ENCODE measurements at places on chromosomes 16 and 17.

- no peak for DNase-seq
These were observed 39.7 kb downstream of the ARHGAP17 start for GRCh38 chr16:24975428-24975889.

DNA sequence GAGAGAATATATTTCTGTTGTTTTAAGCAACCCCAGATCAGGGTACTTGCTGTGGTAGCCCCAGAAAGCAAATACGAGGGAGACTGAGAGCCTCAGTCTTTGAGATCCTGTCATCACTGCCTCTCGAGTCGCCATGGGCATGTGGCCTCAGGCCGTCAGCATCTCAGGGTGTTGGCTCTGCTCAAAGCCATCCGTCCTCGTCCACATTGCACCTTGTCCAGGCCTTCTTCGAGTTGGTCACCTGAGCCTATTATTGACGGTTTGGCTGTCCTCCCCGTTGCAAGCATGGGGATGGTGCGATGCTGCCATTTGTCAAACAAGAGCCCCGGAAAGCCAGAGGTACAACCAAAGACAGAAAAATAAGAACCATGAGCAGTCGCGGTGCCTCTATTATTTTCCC is 136.9 kb downstream of the IRF8 start:
- DNase-seq, result no peak

- no peak for DNase-seq
These were observed 29.9 kb downstream of the PLCG2 start for GRCh38 chr16:81808933-81809480.

DNA sequence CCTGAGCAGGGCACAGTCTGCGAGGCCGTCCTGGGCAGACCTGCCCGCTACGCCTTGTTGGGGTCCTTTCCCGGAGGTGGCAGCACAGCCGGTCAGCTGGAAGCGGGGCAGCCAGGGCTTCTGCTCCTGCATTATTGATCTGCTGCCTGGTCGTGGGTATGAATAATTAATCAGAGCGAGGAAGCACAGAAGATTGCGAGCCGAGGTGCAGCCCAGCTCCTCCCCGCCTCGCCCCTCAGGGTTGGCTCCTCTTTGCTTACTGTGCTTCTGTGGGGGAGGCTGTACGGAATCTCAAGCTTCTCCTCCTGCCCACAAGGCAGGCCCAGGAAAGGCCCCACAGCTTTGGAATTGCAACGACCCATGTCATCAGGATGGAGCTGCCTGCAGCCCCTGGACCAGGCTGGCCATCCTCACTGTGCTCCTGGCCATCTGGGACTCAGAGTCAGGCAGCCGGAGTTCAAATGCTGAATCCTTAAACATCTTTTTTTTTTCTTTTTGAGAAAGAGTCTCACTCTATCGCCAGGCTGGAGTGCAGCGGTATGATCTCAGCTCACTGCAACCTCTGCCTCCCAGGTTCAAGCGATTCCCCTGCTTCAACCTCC is 25.6 kb downstream of the TRARG1 start:
- no peak for DNase-seq

DNA sequence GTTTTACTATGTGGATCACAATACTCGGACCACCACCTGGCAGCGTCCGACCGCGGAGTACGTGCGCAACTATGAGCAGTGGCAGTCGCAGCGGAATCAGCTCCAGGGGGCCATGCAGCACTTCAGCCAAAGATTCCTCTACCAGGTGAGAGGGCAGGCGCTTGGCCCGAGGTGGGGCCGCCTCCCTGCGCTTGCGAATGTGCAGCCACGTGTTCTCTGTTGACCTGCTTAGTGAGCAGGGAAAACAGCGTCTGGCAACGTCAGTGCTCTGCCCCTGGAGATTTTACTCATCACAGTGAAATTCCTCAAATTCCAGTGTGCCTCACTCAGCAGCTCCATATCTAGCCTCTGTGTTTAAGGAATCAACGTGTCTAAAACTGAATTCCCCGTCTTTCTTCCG is 33.4 kb upstream of the CLEC18A start:
- peak; percentile 78 for DNase-seq

GRCh38 chr17:74211912-74212208 is 1.5 kb upstream of the TTYH2 start:
- DNase-seq, result no peak

DNA sequence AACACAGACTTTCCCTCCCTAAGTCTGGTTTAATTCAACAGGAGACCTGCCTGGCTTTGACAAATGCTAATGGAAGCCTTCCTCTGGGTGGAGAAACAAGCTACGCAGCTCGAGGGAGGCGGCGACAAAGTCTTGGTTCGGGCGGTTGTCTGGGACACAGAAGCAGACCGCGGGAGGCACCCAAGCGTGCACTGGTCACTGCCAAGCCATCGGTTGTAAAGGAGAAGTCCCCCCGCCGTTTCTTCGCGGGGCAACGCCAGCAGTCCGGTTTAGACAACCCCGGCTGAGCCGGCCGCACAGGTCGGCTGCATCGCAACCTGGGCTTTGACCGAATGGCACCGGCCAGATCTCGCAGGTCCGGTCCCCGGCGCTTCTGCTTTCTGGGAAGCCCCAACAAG is 586 bp downstream of the GLYR1 start:
- peak; percentile 33 for DNase-seq

GRCh38 chr17:73548620-73549311 is 95.5 kb downstream of the SDK2 start:
- DNase-seq, result no peak

DNA sequence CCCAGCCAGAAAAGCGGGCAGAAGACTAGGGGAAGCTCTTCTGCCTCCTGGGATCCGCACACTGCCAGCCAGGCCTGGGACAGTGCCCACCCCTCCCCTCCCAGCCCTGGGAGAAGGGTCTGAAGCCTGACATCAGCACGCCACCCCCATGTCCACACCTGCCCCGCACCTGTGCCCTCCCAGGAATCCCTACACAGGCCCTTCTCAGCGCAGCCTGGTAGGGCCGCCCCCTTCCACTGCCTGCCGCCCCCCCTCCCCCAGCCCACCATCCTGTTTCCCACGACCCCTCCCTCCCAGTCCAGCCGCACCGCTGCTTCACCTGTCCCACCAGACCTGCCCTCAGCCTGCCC is 10.6 kb downstream of the ENPP7 start:
- no peak for DNase-seq

- DNase-seq, result no peak
These were observed 375.0 kb downstream of the KCNJ2 start for GRCh38 chr17:70544317-70544716.

Measured in GM04504 (cell line).